Fibroblast of skin of right quadriceps (primary cell): ENCODE measurements at places on chromosomes 7 and 10.

DNA sequence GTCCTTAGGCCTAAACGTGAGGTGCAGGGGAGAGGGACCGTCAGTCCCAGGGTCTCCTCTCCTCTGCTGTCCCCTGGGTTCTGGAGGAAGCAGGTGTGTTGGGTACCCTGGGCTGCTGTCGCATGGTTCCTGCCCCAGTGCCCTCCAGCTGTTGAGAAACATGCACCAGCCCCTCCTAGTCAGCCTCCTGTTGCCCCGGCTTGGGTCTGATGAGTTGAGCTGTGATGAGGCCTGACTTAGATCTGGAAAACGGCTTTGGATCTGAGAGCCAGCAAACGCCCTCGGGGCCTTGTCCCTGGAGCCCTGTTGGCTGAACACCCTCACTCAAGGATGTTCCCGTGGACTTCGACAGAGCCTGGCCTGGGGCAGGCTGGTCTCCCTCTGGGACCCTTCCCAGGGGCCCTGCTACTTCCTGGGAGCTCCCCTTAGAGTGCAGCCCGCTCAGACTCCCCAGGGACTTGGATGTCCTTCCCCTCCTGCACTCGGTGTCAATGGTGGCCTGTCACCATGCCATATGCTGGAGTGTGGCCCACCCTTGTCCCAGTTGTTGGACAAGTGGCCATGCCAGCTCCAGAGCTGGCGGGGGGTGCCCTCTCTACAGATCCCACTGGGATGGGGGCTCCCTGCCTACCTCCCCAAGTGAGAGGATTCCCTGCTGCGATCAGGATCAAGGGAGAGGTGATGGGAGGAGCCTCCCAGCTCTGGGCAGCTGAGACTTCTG, 12.3 kb downstream of the ZNF316 start:
- no peak for DNase-seq

DNA sequence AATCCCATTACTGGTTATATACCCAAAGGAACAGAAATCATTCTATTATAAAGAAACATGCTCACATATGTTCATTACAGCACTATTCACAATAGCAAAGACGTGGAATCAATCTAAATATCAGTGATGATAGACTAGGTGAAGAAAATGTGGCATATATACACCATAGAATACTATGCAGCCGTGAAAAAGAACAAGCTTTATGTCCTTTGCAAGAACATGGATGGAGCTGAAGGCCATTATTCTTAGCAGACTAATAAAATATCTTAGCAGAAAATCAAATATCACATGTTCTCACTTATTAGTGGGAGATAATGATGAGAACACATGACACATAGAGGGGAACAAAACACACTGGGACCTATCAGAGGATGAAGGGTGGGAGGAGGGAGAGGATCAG, 38.8 kb downstream of the CAPZA2 start:
- DNase-seq = no peak

GRCh38 chr10:132186488-132187429, at the start of gene DPYSL4:
TSS of gene DPYSL4 (plus strand) at chr10:132186948. CDS start at chr10:132187064, 116 bp downstream.
- DNase-seq = peak; percentile 12

DNA sequence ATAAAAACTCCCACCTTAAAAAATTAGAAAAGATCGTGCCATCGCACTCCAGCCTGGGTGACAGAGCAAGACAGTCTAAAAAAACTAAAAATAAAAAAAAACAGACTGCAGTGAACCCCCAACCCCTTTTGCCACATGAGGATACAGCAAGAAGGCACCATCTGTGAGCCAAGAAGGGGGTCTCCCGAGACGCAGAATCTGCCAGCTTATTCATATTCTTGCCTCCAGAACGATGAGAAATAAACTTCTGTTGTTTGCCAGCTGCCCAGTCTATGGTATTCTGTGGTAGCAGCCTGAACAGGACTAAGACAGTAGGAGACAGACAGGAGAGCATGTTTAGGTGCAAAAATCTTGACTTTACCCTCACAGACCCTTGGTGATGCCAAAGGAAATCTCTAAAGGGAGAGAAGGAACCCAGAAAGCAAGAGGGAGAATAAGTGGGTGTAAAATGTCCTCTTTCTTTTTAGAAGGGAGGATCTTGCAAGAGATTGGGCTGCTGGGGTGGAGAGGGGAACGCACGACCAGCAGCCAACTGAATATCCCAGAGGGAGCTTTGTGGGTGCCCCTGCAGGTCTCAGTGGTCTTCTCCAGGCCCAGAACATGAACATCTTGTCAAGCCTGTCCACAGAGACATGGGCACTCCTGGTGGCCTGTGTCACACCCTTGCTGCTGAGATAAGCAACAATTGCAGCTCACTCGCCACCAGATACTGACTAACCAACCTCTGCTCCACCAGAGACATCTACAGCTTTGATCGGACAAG, 400.7 kb upstream of the FOXK1 start:
- no peak for DNase-seq

GRCh38 chr10:113030453-113030852, 80.4 kb downstream of the TCF7L2 start:
- peak; percentile 47 for DNase-seq

- no peak for DNase-seq
Observed at GRCh38 chr7:138324941-138325340, 135.1 kb upstream of the TRIM24 start.

DNA sequence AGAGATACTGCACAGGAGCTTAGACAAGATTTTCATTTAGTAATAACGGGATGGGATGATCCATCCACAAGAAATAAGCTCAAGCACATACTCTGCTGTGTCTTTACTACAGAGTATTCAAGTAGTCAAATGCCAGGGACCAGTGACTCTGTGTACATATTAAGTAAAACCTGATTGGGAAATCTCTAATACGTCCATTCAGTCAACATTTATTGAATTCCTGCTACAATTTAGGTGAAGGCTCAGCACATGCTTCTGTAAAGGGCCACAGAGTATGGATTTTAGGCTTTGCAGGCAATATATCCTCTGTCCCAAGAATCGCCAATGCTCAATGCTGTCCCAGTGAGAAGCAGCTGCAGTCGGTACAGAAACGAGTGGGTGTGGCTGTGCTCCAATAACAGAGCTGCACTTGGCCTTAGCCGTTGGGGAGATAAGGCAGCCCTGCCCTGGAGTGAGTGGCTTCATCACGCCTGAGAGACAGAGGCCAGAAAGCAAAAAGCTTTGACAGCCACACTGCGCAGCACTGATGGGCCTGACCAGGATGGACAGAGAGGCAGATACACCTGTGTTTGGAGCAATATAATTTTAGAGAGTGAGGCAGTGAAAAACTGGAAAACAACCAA, 186.8 kb downstream of the PARD3 start:
- DNase-seq = no peak
